ENCODE measurements at places on chromosomes 16 and 17.

DNA sequence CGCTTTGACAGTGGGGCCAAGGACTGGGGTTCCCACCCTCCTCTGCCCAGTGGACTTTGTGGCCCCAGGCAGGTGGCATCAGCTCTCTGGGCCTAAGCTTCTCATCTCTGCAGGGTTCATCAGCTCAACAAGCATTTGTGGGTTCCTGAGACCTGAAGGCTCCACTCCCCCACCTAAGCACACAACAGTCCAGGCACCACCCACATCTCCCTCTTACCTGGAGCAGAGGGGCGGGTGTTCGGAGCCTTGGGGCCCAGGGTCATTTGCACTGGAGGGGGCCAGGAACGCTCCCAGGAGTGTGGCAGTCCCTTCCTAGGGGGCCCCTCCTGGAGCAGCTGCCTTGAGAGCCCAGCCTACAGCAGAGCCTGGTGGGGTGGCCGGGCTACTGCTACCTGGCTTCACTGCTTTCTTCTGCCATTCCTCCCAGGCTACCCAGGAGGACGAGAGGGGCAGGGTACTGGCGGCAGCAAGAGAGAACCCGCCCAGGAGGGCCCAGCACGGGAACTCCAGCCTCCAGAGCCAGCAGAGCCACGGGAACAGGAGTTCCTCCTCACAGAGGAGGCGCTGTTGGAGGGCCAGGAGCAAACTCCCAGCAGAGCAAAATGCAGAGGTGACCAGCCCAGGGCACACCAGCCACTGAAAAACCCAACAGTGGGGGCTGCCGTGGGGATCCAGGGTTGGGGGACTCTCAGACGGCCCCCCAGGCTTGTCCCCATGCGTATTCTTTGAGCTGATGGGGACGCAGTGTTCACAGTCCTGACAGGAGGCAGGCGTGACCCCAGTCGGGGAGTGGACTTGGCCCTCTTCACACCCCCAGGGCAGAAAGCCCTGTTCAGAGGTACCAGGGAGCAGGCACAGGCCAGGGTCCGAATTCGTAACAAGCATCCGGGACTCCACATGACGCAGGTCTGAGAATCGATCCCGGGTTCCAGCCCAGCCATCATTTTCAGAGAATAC lies 35.1 kb upstream of the SLC38A10 start:
- DNase-seq: no peak

GRCh38 chr17:50848711-50849110 lies 13.3 kb downstream of the WFIKKN2 start:
- no peak for DNase-seq

- no peak for DNase-seq
Observed at GRCh38 chr16:593406-593805, 3.5 kb downstream of the RAB40C start.

DNA sequence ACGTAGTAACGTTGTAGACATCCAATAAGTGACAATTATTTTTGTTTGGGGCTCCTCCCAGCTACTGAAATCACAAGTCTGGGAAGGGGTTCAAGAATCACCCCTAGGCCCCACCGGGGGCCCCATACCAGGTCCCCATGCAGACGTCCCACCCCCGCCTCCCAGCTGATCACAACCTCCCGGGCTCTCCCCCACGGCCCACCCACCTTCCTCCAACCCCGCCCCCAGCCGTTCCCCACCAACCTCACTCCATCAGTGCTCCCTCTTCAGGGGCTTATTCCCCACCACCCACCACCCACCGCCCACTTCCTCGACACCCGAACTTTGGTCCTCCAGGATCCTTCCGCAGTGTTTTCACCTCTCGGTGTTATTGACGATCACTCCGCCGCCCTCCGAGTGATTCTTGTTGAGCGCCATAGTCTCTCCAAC lies 240 bp downstream of the WBP2 start:
- DNase-seq: no peak

- peak; percentile 5 for DNase-seq
Observed at GRCh38 chr16:2779978-2780898, 3.2 kb upstream of the ELOB start.

DNA sequence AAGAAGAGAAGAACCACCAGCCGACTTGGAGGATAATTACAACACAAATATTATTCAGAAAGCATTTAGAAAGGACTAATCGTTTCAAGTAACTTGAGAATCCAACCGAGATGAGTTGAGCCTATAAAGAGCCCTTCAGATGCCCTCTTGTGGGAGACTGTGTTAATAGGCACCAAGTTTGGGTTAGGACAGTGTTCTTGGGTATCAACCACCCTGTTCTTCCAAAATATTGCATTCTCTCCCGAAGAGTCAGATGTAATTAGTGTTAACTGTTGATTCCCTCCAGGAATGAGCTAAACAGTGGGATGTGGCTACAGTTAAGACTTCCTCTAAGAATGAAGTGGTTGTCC lies 87.8 kb upstream of the NOL11 start:
- DNase-seq: no peak

- DNase-seq: no peak
Observed at GRCh38 chr16:79986352-79986751, 385.8 kb upstream of the MAF start.

DNA sequence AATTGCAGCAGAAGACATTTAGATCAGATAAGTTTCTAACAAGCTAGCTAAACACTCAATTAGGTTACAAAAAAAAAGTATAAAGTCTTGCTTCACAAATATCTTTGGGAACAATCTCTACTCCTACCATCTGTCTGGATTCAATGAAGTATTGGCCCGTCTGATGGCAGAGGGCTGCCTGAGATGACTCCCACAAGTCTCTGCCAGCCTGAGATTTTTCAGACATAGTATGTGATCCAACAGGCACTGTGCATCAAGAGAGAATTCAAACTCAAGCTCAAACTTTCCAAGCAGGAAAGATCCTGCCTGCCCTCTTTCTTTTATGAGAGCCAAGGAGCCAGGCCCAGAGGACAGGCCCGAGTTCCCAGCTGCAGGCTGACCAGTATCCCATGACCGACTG lies 22.6 kb downstream of the SLC39A11 start:
- DNase-seq: no peak

DNA sequence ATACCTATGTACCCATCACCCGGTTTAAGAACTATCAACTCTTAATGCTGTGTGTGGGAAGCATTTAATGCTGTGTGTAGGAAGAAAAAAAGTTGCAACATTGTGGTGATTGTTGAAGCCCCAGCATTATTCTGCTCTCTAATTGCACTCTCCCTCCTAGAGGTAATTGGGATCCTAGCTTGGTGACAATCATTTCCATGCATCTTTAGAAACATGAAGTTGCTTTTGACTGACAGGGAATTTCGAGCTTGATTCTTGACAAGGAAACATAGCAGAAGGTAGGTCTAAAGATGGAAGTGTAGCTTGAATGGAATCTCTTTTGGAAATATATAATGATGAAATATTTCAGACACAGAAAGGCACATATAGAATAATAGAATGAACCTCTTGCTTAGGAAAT lies 27.3 kb downstream of the HEXIM2 start:
- DNase-seq: no peak

GRCh38 chr16:72244853-72245252 lies 72.9 kb upstream of the PMFBP1 start:
- DNase-seq: no peak

- DNase-seq: no peak
Observed at GRCh38 chr17:56936697-56937322, 23.0 kb upstream of the TRIM25 start.

- no peak for DNase-seq
Observed at GRCh38 chr17:59527325-59527917, 38.0 kb upstream of the DHX40 start.

- no peak for DNase-seq
Observed at GRCh38 chr16:10663744-10664143, 31.0 kb downstream of the TEKT5 start.

DNA sequence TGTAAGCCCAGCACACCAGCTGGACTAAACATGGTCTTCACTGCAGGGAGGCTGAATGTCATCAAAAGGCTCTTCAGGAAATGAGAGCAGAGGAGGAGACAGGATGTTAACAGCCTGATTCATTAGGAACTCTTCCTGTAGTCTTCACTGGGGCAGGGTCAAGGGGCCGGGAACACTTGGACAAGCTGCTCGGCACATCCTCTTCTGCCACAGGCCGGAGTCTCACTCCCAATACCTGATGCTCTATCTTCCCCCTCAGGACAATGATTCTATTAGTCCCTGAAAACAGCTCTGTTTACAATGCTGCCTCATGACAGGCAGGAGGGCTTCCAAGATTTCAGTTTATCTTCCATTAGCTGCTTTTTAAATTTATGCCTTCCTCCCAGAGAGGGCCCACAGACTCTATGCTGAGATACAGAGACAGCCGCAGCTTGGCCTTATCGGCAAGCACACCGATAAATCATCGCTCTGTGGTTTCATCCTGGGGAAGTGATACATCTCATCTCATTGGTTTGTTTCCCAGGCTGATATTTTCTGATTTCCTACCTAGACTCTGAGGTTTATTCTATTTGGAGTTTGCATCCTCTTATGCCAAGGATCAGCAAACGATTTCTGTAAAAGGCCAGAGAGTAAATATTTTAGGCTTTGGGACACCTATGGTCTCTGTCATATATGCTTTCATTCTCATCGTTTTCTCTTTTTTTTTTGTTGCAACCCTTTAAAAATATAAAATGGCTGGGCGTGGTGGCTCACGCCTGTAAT lies 214.0 kb upstream of the ASIC2 start:
- no peak for DNase-seq

- DNase-seq: peak; percentile 17
Observed at GRCh38 chr17:27518545-27519521, 62.6 kb downstream of the KSR1 start.

- DNase-seq: no peak
Observed at GRCh38 chr17:19991252-19991885, 13.7 kb upstream of the AKAP10 start.

GRCh38 chr16:4535627-4536108 lies 2.9 kb downstream of the CDIP1 start:
- no peak for DNase-seq

DNA sequence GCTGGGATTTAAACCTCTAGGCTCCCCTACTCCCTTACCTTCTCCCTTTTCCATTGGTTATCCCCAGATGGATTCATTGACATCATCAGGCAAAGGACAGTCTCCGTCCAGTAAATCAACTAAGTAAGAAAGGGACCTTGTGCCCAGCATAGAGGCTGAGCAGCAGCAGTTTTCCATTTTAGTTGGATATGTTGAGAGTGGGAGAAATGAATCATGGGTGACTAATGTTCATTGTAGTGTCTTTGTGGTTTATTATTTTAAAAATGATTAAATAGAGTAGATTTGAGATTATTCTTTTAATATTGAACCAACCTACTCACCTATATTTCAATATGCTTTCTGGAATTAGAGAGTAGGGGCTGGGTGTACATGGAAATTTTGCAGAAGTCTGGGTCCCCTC lies 99.4 kb upstream of the CACNG3 start:
- no peak for DNase-seq

GRCh38 chr16:48914070-48914469 lies 304.1 kb upstream of the N4BP1 start:
- DNase-seq: no peak

- no peak for DNase-seq
Observed at GRCh38 chr17:35453171-35453570, 4.6 kb upstream of the SLFN13 start.

DNA sequence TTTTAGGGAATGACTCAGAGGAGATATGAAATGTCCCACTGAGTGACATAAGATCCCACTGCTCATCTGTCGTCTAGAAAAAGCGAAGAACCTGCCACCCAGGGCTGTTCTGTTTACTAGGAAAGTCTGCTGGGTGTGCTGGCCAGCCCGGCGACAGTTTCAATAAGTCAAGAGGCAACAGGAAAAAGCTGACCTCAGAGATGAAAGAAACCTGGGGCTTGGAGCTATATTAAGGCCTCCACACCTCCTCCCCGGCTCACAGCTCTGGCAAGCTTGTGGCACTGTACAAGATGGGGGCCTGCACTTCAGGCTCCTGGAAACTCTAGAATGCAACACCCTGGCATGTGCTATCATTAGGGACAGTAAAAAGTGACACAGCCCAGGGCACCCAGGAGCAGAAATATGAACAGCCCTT lies 10.6 kb downstream of the ZFHX3 start:
- DNase-seq: peak; percentile 41

- no peak for DNase-seq
Observed at GRCh38 chr16:1610899-1611632, 806 bp downstream of the IFT140 start.

GRCh38 chr16:56257666-56258342 lies 66.5 kb downstream of the GNAO1 start:
- peak; percentile 56 for DNase-seq

- no peak for DNase-seq
Observed at GRCh38 chr17:61159221-61159814, 240.3 kb upstream of the TBX2 start.

DNA sequence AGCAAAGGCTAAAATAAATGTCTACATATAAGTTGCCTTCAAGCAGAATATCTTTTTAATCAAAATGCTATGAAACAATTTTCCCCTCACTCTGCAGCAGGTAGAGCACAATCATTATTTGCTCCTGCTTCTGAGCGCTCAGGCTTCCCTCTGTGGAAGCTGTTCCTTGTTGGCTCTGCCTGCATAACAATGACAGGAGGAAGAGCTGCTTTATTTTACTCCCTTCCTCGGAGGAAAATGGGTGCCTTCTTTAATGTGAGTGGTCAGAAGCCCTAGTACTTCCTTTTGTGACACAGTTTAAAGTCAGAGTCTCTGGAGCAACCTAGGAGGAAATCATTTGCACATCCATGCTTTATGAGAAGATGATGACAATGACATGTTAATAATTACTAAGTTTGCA lies 492.1 kb downstream of the CDH8 start:
- no peak for DNase-seq

DNA sequence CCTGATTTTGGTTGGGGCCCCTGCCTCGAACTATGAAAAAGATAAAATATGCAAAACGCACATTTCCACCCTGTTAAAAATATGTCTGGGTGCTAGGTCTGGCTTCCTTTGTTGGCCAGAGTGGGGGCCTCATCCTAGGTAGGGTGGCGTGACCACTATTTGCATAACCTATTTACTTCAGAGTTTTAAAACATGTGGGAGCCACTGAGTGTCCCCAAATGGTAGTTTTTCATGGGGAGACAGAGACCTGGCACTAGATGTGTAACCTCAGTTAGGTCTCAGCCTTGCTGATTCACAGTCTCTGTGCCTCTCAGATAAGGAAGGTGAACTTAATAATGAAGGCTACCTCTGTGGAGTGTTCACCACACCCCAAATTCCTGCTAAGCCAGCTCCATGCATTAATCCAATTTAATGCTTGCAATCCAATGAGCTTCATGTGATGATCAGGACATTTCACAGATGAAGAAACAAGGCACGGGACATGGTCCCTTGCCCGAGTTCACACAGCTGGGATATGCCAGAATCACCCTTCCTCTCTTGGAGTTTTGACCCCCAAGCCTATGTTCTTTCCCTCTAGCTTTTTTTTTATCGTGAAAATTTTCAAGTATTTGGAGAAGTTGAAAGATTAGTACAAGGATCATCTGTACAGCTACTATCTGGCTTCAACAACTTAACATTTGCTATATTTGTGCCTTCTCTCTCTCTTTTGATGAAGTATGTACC lies 103.4 kb downstream of the IRF8 start:
- peak; percentile 1 for DNase-seq

Data from femur (tissue), 1 donor.